ENCODE measurements at places on chromosomes 3 and 15. TPM values are rescaled to one million over a fixed set of nuclear protein-coding genes. Genes with fewer than 3 reads are reported as not detected.

DNA sequence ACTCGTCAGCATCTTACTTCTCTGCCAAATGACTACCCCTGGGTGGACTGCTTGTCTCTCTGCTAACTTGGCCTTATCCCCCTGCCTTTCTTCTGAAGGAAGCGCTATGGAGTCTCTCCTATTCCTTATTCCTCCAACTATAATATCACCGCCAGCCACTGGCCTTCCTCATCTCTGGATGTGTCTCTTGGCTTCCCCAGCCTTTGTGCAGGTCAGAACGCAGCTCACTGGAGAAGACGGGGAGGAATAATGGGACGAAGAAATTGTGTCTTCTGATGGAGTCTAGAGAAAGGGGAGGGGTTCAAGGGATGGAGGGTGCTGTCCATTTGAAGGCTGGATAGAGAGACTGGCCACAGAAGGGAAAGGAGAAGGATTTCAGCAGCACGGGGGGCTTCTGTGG is 16.9 kb downstream of the ITGA11 start:
- no peak for DNase-seq

GRCh38 chr15:88391700-88392099 is 75.5 kb downstream of the MRPL46 start:
- no peak for DNase-seq

DNA sequence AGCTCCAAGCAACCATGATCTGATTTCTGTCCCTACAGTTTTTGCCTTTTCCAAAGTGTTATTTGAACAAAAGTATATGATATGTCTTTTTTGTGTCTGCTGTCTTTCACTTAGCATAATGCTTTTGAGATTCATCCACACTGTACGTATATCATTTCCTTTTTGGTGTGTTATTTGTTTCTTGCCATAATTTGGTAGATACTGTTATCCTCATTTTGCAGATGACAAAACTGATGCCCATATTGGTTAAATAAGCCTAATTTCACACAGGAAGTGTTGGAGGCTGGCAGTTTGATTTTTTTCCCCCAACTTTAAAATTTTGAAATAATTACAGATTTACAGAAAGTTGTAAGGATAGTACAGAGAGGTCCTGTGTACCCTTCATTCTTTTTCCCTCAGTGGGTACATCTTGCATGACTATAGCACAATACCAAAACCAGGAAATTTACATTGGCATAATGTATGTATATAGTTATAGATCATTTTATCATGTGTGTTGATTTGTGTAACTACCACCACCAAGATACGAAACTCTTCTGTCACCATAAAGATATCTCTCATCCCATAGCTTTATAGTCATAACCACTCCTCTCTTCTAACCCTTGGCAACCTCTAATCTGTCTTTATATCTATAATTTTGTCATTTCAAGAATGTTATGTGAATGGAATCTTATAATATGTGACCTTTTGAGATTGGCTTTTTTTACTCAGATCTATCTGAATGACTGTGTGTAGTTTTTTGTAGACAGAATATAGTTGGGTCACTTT is 55.6 kb downstream of the RASA2 start:
- no peak for DNase-seq

DNA sequence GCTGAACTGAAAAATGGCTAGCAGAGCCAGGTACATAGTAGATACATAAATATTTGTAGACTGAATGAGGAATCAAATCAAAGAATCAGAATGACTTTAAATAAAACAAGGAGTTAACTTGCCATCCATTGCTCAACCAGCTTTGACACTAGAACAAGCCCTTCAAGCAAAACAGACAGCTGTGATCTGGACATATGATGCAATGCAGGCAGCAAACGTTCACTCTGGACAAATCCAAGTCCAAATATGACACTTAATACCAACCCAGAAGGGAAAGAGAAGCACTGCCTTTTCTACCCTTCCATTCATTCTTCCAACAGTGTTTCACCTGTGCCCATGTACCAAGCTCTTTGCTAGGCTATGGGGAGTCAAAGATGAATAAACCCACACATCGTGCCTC is 4.5 kb downstream of the THRB start:
- DNase-seq = no peak

DNA sequence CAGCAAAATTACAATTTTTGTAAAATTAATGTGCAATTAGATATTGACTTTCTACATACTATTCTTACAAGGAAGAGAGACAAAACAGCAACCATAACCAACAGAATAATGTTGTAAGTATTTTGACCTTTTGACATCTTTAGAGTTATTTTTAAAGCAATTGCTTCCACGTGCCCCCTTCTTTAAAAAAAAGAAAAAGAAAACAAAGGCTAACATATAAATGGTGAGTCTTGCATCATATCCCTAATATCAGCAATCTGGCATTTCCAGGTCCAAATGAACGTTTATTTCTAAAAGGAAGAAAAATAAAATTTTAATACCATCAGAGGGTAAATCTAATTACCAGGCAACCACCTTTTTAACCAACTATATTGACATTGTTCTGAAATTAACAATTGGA is 19.3 kb upstream of the STRIT1 start:
- DNase-seq = no peak

- no peak for DNase-seq
Measured at GRCh38 chr3:195097331-195098255, 173.4 kb downstream of the XXYLT1 start.

- DNase-seq = no peak
Measured at GRCh38 chr15:29812384-29812694, 9.9 kb downstream of the TJP1 start.

- DNase-seq = no peak
Measured at GRCh38 chr15:101277943-101278564, 769 bp upstream of the SELENOS start.

DNA sequence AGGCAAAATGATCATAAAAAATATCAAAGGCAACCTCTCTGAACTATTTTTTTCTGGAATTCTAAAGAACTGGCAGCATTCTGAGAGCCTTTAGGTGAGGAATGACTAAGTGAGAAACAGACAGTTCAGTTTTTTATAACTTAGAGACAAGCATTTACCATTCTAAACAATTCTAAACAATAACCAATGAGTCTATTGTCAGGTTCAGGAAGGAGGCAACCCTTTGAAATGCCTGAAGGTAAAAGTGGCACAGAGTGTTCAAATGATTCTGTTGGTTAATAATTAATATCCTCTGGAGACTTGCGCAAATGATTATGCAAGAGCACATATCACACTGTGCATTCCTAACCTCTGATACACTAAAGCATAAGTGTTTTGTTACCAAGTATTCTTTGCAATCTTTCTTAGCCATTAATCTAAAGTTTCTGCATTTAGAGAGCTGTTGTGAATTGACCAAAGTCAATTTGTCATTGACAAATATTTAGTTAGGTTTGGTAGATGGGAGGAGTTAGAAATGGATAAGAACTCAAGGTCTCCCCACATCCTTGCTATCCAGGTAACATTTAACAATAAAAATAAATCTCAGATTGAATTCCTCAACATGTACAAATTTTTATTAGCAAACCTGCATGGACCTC is 9.2 kb upstream of the TGFBR2 start:
- no peak for DNase-seq

DNA sequence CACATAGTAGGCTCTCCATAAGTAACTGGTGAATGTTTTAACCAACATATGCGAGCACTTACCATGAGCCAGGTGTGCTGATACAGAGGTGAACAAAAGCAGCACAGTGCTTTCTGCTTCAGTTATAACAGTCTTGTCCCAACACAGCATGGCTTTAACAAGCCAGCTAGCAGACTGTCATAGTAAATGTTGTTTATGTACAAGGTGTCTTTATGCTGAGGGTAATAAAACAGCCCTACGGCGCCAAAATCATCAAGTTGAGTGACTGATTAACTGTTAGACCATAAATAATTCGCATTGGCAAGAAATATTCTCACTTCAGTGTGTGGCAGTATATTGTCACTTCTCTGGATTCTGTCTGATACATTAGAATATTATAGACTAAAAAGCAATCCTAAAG is 646.0 kb upstream of the CFAP20DC start:
- DNase-seq = no peak

GRCh38 chr15:70269991-70270751 is 172.5 kb upstream of the TLE3 start:
- DNase-seq = no peak

- DNase-seq = no peak
Measured at GRCh38 chr3:130412991-130413560, 67.6 kb downstream of the COL6A5 start.

DNA sequence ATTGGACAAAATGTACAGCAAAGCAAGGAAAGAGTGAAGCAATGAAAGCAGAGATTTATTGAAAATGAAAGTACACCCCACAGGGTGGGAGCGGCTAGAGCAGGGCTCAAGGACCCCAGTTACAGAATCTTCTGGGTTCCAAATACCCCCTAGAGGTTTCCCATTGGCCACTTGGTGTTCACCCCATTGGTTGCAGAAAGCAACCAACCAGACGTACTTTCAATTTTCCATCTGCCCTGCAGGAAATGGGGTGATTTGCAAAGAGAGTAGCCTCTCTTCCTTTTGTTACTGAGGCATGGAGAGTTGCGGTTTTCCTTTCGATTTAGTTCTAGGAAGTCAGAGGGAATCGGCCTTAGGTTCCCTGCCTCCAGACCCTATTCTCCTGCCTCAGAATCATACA is 2.4 kb downstream of the PML start:
- DNase-seq = peak; percentile 34

- no peak for DNase-seq
Measured at GRCh38 chr15:65762914-65763787, 28.9 kb downstream of the DENND4A start.

DNA sequence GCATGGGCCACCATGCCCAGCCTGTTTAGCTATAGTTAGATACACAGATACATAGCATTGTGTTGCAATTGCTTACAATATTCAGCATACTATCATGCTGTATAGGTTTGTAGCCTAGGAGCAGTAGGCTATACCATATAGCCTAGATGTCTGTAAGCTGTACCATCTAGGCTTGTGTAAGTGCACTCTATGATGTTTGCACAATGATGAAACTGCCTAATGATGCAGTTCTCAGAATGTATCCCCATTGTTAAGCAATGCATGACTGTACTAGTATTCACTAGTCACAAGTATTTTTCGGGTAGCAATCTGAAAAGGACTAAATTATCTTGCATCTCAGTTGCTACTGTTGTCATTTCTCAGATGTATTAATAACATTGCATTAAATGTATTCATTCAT is 16.0 kb downstream of the PIGB start:
- no peak for DNase-seq

- no peak for DNase-seq
Measured at GRCh38 chr3:194178669-194179068, 42.7 kb downstream of the HES1 start.

DNA sequence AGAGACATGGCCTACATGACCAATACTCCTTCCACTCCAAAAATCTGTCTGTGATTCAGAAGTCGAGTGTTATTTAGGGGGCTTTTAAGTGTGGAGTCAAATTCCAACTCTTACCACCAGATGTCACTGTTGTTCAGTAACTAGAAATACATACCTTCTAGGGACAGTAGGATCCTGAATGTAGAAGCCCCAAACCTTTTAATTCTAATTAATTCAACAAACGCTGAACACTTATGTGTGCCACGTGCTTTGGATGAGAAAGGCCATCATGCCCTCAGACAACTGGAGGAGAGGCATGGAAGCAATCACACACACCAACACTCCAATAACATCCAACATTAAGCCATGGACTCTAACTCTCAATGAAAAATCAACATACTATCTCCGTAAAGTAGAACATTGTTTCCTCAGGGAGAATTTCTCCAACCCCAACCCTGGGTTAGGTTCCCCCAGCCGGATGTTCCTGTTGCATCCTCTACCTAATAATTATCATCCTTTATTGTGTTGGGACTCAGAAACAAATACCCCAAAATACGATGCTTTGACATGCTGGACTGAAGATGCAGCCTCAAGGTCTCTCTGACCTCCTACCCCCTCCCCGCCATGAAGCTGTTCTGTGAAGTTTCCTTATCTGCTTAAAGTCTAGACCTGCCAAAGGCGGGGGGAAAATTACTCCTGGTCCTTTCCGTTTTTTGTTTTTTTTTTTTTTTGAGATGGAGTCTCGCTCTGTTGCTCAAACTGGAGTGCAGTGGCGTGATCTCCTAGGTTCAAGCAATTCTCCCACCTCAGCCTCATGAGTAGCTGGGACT is 8.0 kb upstream of the CCDC13 start:
- DNase-seq = peak; percentile 54

DNA sequence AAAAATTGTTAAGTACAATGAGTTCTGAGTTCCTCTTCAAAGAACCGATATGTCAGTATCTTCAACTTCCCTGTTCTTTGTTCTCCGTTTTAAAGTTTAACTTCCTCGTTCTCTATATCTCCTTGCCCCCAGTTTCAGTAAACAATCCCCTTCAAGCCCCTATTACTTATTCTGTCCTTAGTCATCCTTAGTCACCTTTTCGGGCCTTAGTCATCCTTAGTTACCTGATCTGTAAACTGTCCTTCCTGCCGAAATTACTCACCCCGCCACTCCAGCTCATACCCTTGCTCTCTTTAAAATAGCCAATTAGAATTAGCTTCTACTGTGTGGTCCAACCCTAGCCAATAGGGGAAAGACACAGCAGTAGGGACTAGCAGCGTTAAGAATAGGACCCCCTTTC is 1165.6 kb downstream of the NSUN3 start:
- no peak for DNase-seq

- no peak for DNase-seq
Measured at GRCh38 chr3:81041331-81041730, 720.1 kb downstream of the GBE1 start.

DNA sequence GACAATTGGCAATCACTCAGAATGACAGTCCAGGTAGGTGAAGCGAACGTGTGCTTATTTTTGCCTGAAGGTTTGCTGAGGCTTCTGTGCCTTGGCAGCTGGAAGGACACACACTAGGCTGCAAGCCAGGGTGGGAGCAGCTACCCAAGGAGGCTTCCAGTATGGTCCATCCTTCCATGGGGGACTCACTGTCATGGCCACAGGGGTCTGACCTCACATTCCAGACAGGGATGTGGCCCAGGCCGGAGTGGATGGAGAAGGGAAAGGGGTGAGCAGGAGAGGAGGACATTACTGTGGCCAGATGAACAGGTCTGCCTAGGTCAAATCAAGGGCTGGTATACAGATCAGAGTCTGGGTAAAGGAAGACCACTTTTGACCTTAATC is 247.7 kb downstream of the ADAMTS17 start:
- DNase-seq = no peak

PPM1L gene
- 4.0 TPM for total RNA-seq

EXD1 gene
- not detected for total RNA-seq

MAGI1 gene
- total RNA-seq = not detected

LRRIQ4 gene
- total RNA-seq = not detected

CPEB1 gene
- 0.32 TPM for total RNA-seq

TIMP4 gene
- not detected for total RNA-seq

ABHD5 gene
- total RNA-seq = 6.1 TPM

WDR76 gene
- 9.3 TPM for total RNA-seq
